ENCODE measurements at places on chromosomes 12 and 14.

DNA sequence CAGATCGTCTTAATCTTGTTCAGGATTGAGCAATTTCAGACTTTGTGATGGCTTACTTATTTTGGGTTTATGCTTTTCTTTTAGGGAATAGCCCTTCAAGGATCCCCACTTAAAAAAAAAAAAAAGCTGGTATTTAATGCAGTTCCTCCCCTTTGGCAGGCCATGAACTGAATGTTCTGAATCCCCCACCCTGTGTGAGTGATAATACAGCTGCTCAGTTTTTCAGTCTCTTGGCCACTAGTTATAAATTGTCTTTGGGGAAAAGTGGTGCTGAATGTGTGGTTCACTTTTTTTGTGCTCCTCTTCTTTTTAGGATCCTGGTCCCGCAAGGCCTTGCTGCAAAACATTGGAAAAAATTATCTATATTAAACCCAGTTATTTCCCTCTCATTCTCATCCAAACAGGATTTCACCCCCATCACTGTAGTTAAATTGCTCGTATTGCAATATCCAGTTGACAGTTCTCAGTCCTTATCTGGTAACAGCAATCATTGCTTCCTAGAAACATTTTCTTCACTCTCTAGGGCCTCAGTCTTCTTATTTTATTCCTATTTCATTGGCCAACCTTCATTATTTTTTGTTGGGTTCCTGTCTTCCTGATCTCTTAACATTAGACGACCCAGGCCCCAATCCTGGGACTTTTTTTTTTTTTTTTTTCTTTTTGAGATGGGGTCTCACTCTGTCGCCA lies 73.1 kb upstream of the PAWR start:
- no peak for DNase-seq

DNA sequence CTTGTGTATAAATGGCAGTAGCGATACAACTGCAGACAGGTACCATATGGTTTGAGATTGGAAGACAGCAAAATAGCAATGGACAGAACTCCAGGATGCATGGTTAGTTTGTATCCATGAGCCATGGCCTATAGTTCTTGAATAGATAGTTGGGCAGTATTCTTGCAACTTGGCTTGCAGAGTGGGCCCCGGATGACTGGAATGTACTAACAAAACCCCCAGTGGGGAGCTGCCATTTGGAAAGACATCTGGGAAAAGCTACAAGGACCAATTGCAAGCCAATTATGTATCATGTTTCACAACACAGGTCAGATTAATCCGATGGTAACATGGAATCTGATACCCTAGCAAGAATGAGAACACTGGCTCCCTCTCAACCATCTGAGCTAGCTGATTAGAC lies 279.6 kb downstream of the RERGL start:
- DNase-seq, result no peak

- DNase-seq, result no peak
These were observed 373.5 kb downstream of the PAWR start for GRCh38 chr12:79317179-79317847.

DNA sequence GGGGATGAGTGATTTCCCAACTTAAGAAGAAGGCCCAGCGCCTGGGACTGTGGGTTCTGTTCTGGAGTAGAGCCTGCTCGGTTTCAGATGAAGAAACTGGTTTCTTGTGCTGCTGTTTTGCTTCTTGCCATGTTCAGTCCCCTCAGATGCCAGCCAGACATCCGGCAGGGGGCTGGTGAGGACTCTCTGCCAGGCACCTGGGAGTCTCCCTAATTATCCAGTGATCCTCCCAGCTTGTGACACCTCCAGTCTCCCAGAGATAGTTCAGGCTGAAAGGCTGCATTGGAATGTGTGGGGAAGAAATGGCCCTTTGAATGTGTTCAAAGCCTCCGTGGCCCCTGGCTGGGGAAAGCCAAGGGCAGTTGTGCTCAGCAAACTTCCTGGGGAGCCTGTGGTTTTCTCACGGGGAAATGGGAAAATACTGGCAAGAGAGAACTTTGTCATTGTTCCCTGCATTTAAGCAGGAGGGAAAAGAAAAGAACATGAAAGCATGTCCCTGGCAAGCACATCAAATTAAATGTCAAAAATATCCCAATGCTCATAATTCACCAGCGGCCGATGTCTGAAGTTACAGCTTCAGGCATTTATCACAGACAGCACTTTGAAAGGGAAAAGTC lies 8.5 kb upstream of the SERPINA12 start:
- no peak for DNase-seq

DNA sequence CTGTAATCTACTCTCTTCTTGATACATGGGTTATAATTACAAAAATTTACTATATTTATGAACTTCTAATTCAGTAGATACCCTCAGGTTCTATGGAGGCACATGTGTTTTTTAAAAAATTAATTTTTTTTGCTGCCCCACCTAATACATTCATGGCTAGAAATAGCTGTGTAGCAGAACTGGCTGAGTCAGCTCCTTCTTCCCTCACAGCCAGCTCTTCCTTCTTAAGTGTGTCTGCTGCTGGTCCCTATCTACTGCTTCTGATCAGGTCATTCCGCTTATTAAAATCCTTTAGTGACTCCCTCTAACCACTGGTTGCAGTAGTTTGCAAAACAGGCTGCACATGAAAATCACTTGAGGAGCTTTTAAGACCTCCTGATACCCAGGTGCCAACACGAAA lies 400.1 kb downstream of the APAF1 start:
- no peak for DNase-seq

DNA sequence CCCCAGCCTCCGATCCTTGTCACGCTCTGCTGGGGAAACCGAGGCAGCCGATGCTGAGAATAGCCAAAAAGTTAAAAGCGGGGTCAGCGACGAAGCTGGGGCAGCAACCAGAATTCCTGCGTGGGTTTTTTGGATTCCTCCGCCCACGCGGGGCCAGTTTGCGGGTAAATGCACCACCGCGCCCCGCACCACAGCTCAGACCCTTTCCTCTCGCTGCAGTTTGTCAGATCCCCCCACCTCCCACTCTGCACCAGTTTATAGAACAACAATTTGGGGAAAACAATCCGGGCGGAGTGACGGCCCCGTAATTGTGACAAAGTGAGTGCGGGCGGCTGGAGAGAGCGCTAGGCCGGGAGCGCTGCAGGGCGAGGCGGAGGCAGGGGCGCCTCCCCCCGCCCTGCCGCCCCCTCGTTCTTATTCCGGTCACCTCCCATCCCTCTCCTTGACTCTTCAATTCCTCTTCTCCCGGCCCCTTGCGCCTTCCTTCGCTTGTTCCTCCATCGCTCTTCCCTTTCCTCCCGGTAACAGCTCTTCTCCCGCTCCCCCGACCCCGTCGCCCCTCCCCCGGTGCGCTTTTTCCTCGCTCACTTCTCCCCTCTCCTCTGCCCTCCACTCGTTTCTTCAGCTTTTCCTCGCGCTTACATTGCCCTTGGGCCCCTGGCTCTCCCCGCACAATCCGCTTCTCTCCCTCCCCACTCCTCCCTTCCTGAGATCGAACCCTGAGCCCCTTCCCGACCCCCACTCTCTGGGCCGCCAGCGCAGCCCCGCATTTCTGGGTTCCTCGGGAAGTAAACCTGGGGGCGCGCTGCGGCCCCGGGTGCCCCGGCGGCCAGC lies 646 bp upstream of the DNAJC22 start:
- no peak for DNase-seq

- peak; percentile 37 for DNase-seq
These were observed 1.9 kb downstream of the CCDC91 start for GRCh38 chr12:28192125-28192524.

GRCh38 chr14:41607304-41607775 lies 664 bp downstream of the LRFN5 start:
- DNase-seq, result no peak

GRCh38 chr12:68285541-68285940 lies 32.1 kb upstream of the IL22 start:
- DNase-seq, result no peak

DNA sequence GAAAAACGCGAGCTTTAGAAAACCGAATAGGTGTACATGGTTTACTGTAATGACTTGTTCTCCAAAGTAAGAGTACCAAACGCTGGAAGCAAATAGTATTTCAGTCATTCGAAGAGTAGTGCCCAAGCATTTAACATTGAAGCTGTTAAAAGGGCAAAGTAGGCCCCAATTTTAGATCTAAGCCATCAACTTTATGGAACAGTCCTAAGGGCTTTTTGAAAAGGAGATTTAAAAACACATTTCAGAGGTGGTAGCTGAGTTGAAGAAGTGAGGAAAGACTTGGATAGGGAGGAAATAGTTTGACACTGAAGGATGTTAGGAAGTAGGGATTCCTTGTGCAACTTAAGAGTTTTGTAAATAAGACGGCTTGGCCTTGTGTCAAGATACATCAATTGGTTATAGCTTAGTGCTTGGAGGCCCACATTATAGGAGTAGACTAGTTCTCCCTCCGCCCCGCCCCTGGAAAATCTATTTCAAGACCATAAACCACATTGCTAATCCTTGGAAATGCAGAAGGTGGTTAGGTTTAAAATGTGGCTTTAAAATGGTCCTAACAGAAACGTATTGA lies 783 bp upstream of the TUBA1B start:
- DNase-seq, result no peak

- no peak for DNase-seq
These were observed 283.0 kb upstream of the RTL1 start for GRCh38 chr14:101186544-101186943.

GRCh38 chr12:31324116-31324844 lies 1.7 kb downstream of the SINHCAF start:
- DNase-seq, result peak; percentile 33

DNA sequence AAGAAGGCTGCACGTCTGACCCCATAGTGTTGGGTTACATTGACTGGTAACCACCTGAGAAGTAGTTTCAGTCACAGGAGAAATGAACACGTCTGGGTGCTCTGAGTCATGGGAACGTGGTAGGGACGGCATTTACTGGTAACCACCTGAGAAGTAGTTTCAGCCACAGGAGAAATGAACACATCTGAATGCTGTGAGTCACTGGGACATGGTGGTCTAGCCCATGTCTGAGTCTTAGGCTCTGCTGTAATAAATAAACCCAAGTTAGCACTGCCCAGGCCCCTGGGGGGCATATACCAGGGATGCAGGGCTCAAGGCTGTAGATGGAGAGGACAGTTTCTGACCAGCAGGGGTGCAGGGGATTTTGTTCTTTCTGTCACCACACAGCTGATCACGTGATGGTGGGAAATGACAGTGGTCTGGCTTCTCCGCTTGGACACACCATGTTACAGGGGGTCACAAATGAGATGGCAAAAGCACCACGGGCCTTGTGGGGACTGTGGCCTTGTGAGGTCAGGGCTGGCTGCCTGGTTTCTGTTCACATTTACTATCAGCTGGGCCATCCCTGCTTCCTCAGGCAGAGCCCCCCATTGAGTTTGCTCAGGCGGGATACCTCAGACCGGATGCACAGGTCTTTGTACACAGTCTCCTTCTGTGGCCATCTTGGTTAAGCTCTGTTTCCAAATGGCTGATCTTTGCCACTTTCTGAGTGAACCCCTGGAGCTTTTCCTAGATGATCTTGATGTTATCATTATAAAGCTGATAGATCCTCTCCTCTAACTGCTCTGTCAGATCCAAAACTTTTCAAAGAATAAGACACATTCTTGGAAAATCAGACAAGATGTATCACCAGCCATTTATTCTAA lies 9.8 kb upstream of the C12orf42 start:
- no peak for DNase-seq

DNA sequence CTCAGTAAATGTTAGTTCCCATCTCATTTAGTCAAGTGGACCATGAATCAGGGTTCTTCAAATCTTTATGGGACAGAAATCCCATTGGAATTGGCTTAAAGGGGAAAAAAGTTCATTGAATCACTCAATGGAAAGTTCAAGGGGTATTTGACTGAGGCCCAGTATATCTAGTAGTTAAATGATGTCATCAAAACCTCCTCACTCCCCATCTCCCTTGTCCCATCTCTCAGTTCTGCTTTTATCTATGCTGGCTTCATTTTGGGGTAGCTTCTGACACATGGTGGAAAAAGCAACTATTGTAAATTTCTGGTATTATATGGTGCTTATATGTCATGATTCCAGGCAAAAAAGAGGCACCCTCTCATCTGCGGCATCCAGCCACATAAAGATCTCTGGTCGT lies 51.9 kb downstream of the DAAM1 start:
- DNase-seq, result no peak

GRCh38 chr12:27606986-27607385 lies 83.0 kb downstream of the PPFIBP1 start:
- no peak for DNase-seq

GRCh38 chr12:57040211-57040610 lies 9.7 kb downstream of the MYO1A start:
- no peak for DNase-seq

- DNase-seq, result no peak
These were observed 208.3 kb downstream of the EXOC5 start for GRCh38 chr14:57060276-57060955.

- no peak for DNase-seq
These were observed 1.4 kb downstream of the SGPP1 start for GRCh38 chr14:63726499-63726898.

- no peak for DNase-seq
These were observed 86.7 kb downstream of the NCOR2 start for GRCh38 chr12:124480469-124481256.

- no peak for DNase-seq
These were observed 17.4 kb downstream of the HDAC7 start for GRCh38 chr12:47802312-47802711.

DNA sequence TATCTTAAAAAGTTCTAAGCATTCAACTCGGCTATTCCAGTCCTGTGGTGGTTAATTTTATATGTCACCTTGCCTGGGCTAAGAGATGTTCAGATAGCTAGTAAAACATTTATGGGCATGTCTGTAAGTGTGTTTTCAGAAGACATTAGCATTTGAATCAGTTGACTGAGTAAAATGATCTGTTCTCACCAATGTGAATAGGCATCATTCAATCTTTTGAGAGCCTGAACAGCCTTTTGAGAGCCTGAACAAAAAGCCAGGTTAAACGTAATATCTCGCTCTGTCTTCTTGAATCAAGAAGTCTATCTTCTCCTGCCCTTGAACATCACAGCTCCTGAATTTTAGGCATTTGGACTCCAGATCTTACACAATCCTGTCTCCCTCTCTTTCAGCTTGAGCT lies 1266.1 kb downstream of the LRFN5 start:
- DNase-seq, result no peak

DNA sequence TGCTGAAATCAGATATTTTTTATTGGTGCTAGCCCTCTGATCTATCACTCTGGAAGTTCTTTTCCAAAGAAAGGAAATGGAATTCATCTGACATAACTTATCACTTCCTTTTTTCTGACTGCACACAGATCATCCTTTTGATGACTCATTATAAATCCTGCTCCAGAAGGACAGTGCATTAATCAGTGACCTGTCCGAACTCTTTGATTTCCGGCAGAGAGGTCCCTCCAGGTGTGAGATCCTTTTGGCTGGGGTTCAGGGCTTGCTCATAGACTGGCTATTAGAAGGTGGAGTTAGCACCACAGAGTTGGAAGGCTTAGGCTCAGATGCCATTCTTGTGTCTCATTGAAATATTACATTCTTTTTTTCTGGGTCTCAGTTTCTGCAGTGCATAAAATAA lies 328.2 kb downstream of the ZFP36L1 start:
- no peak for DNase-seq

GRCh38 chr12:84964048-84964447 lies 51.4 kb upstream of the SLC6A15 start:
- no peak for DNase-seq
